Dermis microvascular lymphatic vessel endothelial cell (primary cell): ENCODE measurements at places on chromosomes 3 and 15.

DNA sequence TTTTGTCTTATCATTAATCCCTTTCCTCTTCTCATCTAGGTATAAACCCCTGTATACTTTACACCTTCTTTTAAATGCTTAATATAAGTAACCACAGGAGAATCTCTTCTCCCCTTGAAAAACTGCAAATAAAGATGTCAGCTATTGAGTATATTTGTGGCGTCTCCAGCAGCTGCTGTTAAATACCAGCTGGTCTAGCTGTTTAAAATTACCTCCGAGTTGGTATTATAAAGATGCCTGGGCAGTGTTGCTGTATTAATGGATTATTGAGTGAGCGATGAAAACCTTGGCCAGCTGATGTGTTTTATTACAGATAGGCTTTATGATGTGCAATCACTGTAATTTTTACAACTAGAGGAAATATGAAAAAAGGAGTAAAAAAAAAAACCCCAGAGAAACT lies 388.1 kb downstream of the TBC1D5 start:
- no peak for DNase-seq

DNA sequence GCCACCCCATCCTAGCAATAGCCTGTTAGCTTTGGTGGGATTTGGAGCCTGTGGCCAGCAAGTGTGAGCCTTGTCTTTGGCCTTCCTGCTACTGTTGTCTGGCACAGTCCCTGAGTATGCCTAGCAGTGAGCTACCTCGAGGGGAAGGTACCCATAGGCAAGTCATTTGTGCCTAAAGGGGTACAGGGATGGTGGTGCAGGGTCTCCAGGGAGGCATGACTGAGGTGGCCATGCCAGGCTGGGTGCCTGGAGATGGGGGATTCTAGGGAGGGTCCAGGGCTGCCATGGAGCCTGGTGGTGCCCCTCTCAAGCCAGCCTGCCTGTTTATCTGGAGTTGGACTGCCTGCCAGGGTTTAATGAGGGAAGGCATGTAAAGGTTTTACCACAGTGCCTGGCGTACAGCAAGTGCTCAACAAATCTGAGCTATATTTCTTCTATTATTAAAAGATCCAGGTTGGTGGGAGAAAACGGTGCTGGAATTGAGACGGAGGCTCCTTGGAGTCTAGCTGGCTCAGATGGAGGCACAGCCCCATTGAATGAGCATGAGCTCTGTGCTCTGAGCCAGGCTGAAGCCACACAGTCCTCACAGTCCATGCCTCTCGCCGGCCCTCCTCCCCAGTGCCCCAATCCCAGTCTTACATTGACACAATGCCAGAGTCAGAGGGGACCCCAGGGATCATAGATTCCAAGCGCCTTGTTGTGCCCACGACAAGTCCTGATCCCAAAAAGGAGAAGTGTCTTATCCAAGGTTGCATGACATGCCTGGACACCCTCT lies 76.2 kb downstream of the CORO2B start:
- no peak for DNase-seq

DNA sequence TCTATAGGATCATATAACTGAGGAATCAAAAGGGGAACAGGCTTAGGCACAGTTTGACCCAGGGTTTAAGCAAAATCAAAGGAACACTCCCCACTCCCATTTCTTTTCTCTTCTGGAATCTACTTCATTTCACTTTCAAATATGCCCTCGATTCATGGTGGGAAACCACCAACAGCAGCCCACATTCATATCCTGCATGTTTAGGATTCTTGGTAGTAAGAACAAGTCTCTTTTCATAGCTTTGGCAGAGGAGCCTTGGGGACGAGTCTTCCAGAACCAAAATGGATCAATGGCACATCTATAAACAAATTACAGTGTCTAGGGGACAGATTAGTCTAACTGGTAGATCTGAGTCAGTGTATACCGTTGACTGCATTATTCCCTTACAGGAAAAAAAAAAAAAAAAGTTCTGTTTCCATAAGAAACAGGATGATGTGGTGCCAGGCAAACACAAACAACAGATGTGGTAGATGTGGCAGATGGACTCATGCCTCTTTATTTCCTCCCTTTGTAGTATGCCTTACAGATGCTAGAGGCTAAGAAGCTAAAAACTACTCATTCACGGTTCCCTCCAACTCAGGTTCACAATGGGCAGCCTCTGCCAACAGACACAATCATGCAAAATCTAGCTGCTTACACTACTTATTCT lies 578.3 kb upstream of the ADAMTS9 start:
- DNase-seq, result no peak

GRCh38 chr3:58535531-58536500 lies 1.2 kb downstream of the ACOX2 start:
- peak; percentile 63 for DNase-seq

DNA sequence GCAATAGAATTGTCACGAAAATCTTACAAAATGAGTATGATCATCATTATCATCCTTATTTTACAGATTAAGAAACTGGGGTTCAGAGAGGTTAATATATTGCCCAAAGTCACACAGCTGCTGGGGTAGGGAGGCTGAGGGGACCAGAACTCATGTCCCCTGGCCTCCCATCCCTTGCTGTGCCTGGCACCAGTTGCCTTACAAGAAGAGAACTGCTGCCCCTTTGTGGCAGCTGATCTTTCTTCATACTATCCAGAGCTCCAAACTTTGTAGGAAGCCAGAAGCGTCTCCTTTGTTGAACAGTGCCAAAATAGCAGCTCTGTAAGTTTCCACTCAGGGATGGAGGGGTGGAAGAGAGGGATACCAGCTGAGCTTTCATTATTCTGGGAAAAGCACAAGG lies 236.8 kb upstream of the TBC1D5 start:
- no peak for DNase-seq

DNA sequence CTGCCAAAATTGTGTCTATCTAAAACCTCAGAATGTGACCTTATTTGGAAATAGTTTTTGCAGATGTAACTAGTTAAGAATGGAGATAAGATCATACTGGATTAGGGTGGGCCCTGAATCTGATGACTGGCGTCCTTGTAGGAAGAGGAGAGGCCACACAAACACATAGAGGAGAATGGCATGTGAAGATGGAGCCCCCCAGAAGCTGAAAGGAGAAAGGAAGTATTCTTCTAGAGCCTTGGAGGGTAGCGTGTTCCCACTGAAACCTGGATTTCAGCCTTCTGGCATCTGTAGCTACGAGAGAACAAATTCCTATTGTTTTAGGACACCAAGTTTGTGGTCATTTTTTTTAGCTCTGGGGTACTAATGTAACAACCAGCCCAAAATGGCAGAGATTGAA lies 423.0 kb upstream of the TPM1 start:
- no peak for DNase-seq

GRCh38 chr3:64856977-64857516 lies 169.2 kb upstream of the ADAMTS9 start:
- no peak for DNase-seq

DNA sequence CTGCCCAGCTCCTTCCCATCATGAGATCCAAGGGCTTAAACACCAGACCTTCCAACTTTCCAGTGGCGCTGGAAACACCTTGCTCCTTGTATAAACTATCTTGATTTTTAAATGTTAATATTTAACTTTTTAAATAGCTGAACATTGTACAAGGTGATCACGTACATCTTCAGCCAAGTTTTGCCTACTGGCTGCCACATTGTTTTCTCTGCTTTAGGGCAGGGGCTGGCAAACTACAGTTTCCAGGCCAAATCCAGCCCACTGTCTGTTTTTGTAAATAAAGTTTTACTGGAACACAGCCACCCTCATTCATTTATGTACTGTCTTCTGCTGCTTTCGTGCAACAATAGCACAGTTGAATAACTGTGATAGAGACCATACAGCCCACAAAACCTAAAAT lies 27.6 kb upstream of the FOXP1 start:
- no peak for DNase-seq

DNA sequence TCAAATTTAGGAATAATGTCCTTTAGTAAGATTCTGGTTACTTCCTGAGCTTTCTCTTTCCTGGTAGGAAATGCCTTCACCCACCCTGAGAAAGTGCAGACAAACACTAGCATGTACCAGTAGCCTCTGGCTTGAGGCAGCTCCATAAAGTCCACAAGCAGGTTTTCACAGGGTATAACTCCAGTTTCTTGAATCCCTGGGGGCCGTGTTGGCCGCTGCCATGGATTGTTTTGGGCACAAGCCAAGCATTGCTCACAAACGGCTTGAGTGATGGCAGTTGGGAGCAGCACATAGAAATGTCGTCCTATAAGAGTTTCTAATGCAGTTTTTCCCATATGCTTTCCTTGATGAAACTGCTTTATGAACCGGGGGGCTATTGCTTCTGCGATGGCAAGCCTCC lies 164.1 kb downstream of the STXBP5L start:
- no peak for DNase-seq

DNA sequence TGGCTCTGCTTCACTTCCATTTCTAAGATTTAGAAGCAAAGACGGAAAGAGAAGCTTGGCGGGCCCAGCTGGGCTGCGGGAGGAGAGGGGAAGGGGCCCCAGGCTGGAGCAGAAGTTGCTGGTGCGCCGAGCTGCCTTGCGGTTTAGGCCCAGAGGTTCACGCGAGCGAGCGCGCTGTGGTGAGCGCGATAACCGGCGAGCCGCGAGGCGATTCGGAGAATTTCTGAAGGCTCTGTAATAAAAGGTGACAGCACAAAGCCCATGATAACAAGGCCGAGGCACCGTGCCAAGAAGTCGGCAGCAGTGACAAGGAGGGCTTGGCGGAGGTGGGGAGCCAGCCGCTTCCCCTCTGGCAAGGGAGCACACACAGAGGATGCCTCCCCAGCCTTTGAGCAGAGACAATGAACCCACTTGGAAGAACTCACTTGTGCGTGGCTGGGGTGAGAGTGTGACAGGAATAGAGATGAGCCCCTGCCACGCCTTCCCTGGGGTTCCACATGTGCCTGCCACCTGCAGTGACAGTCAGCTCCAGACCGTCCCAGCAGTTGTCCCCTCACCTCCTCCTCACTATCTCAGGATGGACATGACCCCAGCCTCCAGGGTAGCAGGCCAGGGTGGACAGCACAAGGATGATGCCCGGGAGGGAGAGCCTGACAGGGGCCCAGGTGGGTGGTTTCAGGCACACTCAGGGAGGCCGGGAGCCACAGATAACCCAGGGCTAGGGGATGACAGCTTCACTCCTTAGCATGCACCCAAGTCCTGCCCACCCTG lies 315.2 kb downstream of the UACA start:
- DNase-seq, result no peak

DNA sequence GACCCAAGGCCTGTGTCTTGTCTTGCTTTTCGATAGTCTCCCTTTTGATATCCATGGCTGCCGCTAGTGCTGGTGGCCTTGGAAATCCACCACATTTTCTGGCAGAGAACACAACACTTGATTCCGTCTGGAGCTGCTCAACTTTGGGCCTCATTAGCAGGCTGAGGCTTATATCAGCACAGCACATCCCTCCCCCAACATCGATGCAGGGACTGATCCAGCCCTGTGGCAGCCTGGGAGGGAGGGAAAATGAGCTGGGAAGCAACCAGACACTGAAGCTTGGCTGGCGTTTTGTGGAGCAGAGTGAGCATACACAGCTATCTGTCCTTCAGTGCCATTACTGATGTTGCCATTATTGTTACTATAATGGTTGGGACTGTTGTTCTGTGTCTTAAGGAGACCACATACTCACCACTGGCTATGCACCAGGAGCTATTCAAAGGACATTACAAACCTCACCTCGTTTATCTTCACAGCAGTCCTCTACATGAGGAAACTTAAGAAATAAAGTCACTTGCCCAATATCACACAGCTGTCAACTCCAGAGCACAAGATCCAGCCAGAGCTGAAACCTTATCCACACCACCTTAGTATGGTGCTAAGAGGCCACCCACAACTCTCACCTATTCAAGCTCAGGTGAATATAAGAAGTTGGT lies 102.9 kb downstream of the SUCLG2 start:
- DNase-seq, result no peak

DNA sequence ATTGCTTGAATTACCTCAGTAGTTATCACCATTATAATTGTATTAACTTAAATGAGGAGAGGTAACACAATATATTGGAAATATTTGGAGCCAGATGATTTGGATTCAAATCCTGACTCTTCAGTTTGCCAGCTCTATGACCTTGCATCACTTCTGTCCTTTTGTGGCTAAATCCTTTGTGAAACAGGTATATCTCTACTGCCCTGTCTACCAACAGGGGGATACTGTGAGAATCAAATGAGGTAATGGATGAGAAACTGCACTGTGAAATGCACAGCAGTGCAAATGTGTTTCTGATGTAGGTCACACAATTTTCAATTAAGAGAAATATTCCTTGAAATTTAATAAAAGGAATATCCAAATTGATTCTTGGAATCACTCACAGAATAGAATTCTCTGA lies 58.8 kb downstream of the CCDC54 start:
- no peak for DNase-seq

DNA sequence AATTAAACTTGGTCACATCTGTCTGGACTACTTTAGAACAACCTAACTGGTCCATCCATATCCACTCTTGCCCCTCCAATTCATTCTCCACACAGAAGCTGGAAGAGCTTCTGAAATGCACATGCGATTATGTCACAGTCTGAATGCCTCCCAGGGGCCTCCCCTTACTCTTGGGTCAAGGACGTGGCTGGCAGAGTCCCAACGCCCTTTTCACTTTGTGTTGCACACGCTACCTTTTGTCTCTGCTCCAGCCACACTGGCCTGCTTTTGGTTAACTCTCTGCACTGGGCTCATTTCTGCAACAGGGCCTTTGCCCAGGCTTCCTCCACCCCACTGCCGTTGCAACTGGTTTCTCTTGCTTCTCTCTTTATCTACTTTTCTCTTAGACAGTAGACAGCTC lies 245.2 kb downstream of the IL20RB start:
- DNase-seq, result no peak

DNA sequence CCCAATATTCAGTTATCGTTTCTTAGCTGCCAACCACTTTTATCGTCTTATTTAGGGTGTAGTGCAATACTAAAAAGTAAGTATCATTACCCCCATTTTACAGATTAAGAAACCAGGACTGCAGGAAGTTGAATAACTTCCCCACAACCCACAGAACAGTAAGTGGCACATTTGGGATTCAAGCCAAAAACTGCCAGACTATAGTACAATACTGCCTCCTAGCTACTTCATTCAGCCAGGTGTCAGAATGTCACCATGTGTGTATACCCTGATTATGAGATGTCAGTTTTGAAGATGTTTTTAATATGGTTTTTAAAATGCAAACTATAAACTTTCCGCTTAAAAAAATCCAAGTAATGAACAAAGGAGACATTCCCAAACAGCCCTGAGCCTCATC lies 74.2 kb upstream of the PROK2 start:
- no peak for DNase-seq

DNA sequence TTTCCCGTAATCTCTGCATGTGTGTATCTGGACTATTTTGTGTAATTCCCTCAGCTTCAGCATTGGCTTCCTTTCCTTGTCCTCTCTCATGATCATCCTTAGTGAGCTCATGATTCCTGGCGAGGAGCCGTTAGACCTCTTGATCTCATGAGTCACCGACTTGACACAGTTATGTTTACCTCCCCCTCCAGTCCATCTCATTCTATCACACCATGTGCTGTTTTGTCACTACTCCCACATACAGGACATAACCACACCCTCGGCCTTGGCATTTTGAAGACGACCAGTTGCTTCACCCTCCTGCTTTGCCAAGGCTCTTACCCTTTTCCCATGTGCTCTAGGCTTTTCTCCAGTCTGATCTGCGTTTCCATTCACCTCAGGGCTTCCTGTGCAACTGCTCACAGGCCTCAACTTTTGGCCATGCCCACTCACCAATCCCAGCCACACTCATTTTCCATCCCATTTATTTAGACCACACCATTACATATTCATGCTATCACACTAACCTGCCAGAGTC lies 41.5 kb downstream of the CP start:
- peak; percentile 98 for DNase-seq
